ENCODE measurements at places on chromosomes 12 and 14.

- no peak for DNase-seq
Observed at GRCh38 chr12:124293286-124294003, 1.4 kb upstream of the RFLNA start.

- no peak for DNase-seq
Observed at GRCh38 chr14:61934385-61934784, 172.2 kb downstream of the SNAPC1 start.

- DNase-seq = peak; percentile 88
Observed at GRCh38 chr14:61568572-61569011, 126.7 kb upstream of the HIF1A start.

DNA sequence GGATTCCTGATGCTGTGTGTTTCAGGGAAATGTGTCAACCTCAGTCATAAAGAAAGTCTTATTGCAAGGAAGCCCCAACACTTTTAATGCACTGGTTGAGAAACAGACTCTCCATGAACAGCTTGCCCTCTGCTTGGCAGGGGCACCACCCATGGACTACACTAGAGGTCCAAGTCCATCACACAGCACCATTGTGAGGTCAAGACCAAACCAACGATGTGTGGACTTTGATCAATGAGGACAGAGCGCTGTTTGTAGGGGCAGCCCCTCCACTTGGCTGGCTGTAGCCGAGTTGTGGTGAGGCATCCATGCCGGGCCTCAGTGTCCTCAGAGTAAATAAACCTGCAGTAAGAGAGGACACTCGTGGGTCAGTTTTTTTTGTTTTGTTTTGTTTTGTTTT is 29.8 kb downstream of the ZFYVE21 start:
- no peak for DNase-seq

- DNase-seq = no peak
Observed at GRCh38 chr12:7499636-7500035, 3.9 kb downstream of the CD163 start.

GRCh38 chr12:50637870-50638481 is 125.9 kb upstream of the ATF1 start:
- no peak for DNase-seq

GRCh38 chr14:91098591-91098990 is 15.3 kb upstream of the DGLUCY start:
- no peak for DNase-seq

GRCh38 chr12:115528466-115528865 is 749.0 kb downstream of the MED13L start:
- DNase-seq = no peak

- DNase-seq = no peak
Observed at GRCh38 chr12:96368687-96369086, 31.6 kb downstream of the CDK17 start.

DNA sequence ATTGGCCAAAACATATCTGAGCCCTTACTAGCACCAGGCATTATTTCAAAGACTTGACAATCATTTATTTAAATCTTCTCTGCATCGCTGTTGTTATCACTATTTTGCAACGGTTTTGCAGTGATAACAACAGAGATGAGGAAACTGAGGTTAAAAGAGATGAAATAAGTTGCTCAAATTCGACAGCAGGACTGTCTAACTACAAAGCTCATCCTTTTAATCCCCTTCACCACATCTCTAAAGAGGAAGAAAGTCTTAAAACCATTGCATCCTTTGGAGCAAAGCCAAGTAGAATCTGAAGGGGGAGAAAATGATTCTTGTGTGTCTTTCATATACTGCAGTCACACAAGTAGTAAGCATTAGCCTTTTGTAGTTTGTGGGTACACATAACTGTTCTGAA is 14.8 kb upstream of the ETNK1 start:
- no peak for DNase-seq

DNA sequence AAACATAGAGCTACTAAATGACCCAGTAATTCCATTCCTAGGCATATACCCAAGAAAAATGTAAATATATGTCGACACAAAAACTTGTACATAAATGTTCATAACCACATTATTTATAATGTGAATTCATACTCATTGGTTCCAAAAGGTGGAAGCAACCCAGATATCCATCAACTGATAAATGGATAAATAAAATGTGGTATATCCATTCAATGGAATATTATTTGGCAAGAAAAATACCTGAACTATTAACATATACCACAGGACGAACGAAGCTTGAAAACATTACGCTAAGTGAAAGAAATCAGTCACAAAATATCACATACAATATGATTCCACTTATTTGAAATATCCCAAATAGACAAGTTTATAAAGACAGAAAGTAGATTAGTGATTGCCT is 99.0 kb upstream of the SOX5 start:
- DNase-seq = no peak

DNA sequence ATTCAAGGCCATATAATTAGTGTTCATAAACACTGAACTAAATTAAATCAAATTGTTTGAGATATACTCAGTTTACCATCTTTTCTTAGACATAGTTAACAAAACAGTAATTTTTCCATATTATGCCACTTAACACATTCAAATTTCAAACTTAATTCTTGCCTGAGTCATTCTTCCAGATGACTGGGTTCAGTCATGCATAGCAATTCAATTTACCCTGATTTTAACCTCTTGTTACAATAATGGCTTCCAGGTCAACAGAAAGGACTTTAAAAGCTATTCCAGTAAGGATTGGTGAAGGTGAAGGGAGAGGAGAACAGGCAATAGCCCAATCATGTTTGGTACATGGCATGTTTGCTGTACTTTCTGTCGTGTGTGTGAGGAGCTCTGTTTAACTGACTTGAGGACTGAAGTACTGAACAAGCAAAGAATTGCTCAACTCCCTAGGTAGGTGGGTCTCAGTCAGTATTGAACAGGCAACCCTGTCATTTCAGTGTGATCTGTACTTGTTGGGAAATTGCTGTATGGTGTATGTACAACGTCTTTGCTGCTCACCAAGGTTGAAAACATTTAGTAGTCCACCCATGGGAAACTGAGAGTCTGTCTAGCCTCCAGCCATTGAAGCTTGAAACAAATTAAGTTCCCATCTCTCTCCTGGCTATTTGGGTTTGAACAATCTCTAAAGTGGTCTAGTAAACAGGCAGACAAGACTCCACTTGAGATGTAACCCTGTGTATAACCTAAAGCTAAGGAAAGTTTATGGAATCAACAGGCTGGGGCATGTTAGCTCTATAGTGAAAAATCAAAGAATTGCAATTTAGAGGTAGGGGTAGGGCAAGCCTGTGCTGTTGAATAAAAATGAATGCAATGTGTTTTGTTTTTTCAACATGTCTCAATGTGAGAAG is 327.2 kb downstream of the BTG1 start:
- DNase-seq = no peak

GRCh38 chr14:87851190-87851589 is 141.8 kb downstream of the GALC start:
- no peak for DNase-seq

DNA sequence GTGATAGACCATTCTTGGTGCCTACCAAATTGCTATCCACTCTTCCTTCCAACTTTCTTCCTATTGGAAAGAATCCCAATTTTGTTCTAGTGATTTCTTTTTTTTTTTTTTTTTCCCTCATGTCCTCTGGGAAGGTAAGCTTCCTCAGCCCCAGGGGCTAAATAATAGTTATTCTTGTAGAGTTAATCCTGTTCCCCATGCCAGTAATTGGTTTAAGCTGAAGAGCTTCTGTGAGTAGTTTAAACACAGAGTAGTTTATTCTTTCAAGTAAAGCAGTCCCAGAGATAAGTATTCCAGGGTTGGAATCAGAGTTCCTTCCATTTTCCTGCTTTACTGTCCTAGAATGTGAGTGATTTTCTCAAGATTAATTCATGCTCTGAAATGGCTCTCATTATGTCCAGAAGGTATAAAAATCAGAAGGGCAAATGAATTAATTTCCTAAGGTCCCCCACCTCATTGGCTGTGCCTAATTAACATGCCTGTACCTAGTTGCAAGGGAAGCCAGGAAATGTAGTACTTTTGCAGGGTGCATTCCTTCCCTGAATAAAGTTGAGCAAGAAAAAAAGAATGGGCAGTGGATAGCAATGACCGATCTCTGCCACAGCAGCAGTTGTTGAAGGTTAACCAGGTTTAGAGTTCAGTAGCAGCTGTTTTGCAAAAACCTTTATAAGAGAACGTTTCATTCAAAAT is 97.8 kb downstream of the PLEKHA5 start:
- DNase-seq = no peak

DNA sequence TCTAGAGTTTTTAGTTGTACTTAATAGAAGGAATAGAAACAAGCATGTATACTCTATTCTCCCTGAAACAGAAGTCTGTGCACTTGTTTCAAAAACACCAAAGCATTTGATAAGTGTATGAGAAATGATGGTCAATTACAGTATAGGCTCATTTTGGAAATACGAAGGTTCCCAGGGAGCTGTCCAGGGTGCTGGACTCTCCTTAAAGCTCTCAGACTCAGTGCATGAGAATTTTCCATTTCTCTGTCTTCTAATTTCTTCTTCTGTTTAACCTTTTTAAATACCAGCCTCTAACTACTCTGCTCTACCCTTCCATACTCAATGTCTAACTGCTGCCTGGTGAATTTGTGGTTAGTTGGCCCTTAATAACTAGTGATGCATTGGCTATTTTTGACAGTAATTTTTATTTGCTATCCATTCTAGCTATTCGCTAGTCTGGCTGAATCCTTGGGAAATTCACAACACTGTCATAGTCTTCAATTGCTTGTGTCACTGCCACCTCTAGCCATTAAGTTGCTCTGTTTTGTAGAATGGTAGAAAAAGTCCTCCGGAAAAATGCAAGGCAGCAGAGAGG is 229.2 kb downstream of the NRXN3 start:
- DNase-seq = peak; percentile 69

DNA sequence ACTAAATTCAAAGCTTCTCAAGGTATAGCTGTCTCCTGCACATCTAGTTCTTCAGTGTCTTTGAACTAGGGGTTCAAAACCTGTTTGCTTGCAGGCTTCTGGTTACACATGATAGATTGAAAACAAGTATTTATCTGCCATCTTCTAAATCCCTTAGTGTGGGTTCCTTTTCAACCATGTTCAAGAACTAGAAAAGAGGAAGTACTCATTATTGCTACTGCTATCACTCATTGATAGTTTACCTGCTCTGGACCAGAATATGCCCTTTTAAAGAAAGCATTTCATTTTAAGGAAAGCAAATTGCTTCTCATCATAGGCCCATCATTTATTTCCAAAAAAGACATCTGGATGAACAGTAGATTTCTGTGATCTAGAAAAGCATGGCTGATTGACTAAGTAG is 37.1 kb upstream of the VSX2 start:
- no peak for DNase-seq

Data from activated CD4-positive, alpha-beta T cell treated with anti-CD3 and anti-CD28 coated beads, Interleukin-2, amount 10 ng/mL, durations not matched to agents 24 days and 14 days (primary cell).